CD4-positive, alpha-beta memory T cell (primary cell): ENCODE measurements at places on chromosomes 5 and 9. TPM values are rescaled to one million over a fixed set of nuclear protein-coding genes. Genes with fewer than 3 reads are reported as not detected.

- no peak for DNase-seq
Observed at GRCh38 chr9:127877566-127877998, at the start of gene AK1. Gene AK1 (minus strand): TSS chr9:127877675. CDS start chr9:127874617, 3,058 bp downstream.

GRCh38 chr5:139492700-139493192 is 10.2 kb upstream of the STING1 start:
- DNase-seq: no peak

GRCh38 chr9:98504298-98505282 is 204.1 kb downstream of the GABBR2 start:
- no peak for DNase-seq

C5orf46 gene
- total RNA-seq: not detected

GRCh38 chr5:84370176-84370575 is 14.5 kb downstream of the EDIL3 start:
- DNase-seq: no peak

TUSC1 gene
- total RNA-seq: not detected

DDX4 gene
- not detected for total RNA-seq

DNA sequence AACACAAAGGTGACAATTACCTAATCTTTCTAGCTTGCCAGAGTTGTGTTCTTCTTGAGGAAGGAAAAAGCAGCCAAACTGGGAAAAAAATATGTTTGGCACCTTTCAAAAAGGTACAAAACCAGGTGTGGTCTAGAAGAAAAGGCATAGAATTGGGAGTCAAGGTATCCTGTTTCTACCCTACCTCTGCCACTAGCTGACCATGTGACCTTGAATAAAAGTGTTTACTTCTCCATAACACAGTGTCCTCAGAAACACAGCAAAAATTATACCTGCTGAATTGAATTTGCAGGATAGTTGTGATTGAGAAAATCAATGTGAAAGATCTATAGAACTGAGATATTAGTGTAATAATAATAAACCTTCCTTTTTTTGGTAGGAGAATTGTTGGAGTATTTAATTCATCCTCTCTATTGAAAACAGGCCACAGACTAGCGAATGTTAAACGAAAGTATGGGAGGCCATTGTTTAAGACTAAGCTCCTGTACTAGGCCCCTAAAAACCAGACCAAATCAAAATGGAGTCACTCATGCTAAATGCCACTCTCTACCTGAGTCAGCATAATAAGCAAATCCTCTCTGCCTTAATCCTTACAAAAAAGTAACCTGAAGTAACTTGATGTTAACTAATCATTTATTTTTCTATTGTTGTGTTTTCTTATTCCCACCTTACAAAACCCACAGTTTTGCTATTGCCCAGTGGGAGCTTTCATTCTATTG is 12.6 kb downstream of the CYFIP2 start:
- no peak for DNase-seq

- no peak for DNase-seq
Observed at GRCh38 chr5:142677198-142677597, 8.7 kb downstream of the FGF1 start.
